NCI-H187 treated with DMSO at 0.1 percent for 48 hours (cell line): ENCODE measurements at places on chromosomes 11 and 22.

DNA sequence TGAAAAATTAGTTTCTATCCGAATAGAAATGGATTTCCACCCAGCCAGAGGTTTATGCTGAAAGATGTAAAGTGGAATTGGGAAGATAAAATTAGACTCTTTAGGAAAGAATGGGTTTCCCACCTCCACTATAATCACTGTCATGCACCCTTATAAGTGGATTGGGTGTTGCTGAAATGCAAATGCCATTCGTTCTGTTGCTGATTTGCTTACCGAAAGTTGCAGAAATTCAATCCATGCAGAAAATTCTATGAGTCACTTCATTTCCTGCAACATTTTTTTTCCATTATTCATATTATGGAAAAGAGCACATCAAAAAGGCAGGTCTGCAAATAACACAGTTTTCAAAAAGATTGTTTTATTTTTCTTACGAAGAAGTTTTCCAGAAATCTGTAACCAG, 65.6 kb downstream of the LDLRAD3 start:
- no peak for DNase-seq

- DNase-seq: no peak
Measured at GRCh38 chr11:69700278-69701140, 3.3 kb downstream of the FGF19 start.

DNA sequence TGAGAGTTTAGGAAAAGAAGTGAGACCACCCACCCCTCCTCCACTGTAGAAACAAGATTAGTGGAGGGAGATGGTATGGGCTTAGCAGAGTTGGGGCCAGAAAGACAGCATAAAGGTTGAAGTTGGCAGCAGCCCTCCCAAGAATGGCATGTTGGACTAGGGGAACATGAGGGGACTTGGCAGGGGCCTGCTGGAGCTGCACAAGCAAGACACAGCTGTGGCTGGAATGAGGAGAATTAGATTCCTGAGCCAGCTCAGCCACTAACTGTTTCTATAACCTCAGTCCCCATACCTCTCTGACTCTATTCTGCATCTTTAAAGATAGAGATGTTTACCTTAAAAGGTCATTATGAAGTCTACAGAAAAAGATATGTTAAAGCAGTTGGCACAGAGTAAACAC, 13.2 kb downstream of the MAP6 start:
- no peak for DNase-seq

DNA sequence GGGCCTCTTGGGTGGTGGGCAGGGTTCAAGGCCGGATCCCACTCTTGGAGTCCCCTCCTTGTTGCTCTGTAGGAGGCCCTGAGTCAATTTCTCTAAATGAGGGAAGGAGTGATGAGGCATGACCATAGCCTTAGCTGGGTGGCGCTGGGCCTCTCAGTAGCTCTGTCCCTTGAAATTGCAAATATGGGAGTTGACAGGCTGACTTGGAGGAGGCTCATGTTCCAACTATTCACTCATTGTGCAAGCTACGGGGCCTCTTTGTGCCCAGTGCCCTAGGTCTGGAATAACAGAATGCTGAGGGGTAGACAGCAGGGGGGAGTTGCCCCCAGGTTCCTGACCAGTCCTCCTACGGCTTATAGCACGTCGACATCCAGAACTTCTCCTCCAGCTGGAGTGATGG, 8.0 kb downstream of the SELENOM start:
- no peak for DNase-seq

DNA sequence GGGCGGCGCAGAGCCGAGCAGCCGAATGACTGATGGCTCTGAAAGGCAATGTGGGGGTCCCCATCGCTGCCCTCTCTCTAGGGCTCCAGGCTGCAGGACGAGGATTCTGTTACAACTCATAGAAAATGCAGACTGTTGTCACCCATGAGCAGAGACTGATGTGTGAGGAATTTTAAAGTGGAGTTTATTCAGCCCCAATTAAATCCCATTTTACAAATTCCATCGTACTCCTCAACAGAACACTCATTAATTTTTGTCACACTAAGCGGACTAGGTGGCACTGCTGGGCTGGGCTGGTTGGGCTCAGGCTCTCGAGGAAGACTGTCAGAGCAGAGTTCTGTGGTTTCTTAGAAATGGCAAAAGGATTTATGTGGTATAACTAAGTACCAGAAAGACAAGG, 102.6 kb upstream of the SPON1 start:
- DNase-seq: no peak

DNA sequence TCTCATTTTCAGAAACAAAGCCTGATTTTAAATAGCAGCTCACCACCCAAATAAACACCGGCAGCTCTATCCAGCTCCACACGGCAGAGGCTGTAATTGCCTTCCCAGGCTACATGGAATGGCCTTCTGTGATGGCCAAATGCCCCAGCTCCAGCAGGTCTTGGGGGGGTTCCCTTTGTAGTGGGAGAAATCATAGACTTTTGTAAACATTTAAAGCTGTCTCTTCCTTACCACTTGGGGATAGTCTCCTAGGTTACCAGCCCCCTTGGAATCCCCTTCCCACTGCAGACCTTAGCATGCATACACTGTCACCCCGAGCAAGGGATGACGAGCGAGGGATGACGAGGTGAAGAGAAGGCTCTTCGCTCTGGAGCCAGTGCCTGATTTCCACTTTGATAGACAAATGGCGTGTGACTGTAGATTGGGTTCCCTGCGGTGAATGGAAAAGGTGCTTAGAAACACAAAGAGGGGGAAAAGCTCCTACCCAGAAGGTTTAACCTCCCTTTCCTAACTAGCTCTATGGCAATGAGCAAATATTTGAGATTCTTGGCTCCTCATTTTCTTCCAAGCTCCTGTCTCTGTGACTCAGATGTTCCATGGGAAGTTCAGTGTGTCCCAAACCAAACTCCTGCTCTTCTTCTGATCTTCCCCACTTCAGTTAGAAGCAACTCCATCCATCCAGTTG, 108.0 kb upstream of the CADM1 start:
- DNase-seq: no peak

DNA sequence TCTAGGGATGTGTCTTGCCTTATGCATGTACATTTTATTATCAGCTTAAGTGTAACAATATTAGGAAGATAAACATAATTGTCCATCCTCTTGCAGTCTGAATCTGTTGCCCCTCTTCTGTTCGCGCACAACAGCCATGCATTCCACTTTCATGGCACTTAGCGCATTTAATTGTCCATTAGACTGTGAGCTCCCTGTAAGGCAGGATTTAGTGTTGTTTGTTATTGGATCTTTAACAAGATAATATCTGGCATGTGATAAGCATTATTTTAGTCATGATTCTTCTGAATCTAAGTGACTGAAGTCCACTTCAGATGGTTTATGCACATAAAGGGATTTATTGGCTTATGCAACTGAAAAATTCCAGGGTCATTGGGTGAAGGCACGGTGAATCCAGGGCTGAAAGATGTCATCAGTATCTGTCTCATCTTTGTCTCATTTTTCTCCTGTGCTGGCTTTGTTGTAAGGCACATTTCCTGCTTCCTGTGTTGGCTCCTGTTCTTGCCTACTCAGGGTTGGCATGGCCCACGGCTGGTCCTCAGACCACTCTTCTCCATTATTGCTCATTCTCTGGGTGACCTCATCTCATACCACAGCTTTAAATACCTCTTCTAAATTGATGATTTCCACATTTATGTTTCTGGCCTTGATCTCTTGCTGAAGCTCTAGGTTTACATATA, 37.6 kb downstream of the ATXN10 start:
- no peak for DNase-seq

DNA sequence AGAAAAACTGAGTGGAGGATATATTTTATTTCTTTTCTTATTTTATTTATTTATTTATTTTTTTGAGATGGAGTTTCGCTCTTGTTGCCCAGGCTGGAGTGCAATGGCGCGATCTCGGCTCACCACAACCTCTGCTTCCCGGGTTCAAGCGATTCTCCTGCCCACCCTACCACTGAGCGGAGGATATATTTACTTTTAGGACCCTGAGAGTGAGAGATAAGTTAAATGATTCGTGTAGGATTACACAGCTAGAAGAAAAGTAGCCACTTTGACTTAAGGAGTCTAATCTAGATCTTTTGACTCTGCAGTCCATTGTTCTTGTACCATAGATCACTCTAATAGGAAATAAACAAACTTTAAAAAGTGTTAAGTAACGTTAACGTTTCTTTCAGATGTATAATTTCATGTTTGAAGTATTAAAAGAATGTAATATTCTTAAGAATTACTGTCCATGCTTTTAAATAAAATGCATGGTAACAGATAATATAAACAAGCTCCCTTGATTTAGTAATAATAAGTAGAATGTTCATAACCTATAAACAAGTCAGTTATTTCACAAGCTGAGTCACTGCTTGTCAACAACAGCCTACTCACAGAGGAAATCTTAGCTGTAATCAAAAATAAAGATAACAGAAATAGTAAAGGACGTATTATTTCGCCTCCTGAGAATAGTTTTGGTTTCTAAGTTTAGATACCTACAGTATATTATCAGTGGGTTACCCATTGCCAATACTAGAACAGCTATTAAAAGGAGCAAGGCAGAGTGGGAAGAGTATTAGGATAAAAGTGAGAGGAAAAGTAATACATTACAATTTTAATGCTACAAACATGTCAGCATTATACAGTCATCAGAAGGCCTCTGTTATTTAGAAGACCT, 18.6 kb downstream of the USP47 start:
- no peak for DNase-seq

DNA sequence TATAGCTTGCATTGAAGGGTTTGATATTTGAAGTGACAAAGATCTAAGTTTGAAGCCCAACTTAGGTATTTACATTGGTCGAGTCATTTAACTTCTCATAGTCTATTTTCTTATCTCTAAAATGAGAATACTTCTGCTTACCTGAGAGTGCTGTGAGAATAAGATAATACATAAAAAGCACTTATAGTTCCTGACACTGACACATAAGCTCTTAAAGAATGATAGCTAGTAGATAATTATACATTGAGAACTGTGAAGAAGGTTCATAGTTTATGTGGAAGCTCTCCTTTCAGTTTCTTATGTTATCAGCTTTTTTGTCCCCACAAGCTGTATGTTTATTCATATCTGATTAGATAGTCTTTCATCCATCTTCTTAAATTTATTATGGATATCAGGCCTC, 4.8 kb downstream of the PPME1 start:
- no peak for DNase-seq

DNA sequence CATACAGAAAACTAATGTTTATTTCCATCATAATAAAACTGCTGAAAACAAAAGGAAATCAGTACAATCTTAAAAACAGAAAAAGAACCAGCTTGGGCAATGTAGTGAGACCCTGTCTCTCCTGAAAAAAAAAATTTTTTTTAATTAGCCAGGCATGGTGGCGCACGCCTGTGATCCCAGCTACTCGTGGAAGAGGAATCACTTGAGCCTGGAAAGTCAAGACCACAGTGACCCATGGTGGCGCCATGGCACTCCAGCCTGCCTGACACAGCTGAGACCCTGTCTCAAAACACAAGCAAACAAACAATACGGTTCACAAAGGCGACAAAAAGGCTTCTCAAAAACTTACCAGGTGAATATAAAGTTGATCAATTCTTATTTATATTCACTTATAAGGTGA, 289.7 kb downstream of the BRD1 start:
- DNase-seq: no peak

DNA sequence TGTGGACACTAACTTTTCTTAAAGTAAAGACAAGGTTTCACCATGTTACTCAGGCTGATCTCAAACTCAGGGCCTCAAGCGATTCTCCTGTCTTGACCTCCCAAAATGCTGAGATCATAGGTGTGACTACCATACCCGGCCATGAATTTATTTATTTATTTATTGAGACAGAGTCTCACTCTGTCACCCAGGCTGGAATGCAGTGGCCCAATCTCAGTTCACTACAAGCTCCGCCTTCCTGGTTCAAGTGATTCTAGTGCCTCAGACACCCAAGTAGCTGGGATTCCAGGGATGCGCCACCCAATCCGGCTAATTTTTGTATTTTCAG, 29.7 kb upstream of the PCF11 start:
- DNase-seq: no peak

GRCh38 chr11:748007-748359, 719 bp downstream of the TALDO1 start:
- no peak for DNase-seq

- DNase-seq: no peak
Measured at GRCh38 chr22:27183474-27183873, 526.1 kb downstream of the MIAT start.

DNA sequence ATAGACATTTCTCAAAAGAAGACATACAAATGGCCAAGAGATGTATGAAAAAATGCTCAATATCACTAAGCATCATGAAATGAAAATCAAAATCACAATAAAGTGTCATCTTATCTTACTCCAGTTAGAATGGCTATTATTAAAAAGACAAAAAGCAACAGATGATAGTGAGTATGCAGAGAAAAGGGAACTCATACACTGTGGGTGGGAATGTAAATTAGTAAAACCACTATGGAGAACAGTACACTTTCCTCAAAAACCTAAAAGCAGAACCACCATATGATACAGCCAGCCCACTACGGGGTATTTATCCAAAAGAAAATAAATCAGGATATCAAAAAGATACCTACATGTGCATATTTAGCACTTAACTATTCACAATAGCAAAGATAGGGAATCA, 700.0 kb upstream of the ANO5 start:
- no peak for DNase-seq

DNA sequence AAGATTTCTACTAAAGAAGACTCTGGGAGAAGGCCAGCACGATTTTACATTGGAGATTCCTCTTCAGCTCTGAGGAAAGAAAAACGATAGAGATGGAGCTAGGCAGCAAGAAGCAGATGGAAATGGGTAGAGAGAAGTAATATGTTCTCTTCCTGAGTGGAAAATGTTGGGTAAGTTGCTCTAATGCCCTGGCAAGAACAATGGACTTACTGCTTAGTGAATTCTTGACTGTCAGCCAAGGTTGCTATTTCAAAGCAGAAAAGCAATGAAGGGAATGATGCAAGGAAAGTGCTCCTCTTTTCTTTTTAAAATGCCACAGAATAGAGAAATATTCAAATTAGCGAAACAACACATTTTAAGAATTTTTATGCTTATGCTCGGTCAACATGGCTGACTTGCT, 38.4 kb upstream of the CWF19L2 start:
- DNase-seq: no peak

DNA sequence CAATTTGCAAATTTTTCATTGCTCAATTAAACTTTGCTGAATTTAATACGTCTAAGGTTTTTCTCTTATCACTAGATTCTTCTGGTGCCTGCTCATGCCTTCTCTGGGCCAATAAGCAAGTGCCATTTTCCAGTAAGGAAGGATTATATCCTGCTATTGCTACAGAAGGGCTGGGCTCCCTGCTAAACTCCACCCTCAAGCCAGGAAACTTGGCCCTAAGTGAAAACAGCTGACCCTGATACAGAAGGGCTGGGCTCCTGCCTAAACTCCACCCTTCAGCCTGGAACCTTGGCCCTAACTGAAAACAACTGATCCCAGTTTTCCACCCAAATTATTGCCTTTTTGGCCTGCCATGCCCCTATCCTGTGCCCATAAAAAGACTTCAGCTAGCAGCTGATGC, 385.3 kb downstream of the DYNC2H1 start:
- no peak for DNase-seq

DNA sequence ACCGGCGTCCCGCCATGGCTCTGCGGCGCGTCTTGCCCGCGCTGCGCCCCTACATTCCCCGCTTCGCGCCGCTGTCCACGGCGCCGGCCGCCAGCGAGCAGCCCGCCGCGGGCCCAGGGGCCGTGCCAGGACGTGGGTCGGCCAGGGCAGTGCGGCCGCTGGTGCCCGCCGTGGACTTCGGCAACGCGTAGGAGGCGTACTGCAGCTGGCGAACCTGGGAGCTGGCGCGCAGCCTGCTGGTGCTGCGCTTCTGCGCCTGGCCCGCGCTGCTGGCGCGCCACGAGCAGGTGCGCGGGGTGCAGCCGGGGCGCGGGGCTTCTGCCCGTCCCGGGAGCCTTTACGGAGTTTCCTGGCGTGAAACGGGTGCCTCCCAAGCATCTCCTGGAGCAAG, 20.1 kb downstream of the DGCR6L start:
- DNase-seq: no peak
